Heart right ventricle (tissue), 16 donors: ENCODE measurements at places on chromosomes 6 and 20.

- DNase-seq = no peak
Observed at GRCh38 chr20:20207291-20207690, 155.0 kb downstream of the CFAP61 start.

DNA sequence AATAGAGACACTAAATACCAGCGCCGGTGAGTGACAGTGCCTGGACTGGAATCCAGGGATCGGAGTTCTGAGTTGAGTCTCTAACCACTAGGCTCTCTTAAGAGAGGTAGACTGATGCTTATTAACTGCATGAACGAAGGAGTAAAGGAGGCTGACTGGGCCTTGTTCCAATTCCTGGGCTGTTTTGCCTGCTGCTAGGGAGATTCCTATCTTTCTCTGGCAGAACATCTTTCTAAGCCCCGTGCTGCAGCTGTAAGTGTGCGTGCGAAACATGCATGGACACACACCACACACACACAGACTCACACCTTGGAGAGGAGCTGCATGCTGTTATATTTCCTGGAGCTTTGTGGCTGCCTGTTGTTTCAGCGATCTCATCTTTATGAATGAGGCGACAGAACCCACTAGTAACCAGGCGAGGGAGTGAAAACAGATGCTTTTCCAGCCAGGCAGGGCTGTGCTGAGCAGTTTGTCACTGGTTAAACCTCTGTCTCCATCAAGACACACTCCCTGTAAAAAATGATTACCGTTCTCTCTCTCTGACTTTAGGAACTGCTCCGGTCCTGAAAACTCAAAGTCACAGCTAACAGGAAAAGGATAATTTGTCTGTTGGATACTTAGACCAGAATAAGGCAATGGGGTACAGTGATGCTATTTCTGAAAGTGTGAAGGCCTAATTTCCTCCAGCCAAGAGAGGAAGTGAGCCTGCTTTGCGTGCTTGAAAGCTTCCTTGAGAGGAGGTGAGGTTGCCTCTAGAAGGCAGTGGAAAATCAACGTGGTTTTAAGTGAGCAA lies 157.4 kb upstream of the ZNF217 start:
- DNase-seq = no peak

GRCh38 chr20:34999782-35000181 lies 44.1 kb downstream of the MYH7B start:
- no peak for DNase-seq

- DNase-seq = no peak
Observed at GRCh38 chr20:2942439-2942838, 69.2 kb downstream of the PTPRA start.

DNA sequence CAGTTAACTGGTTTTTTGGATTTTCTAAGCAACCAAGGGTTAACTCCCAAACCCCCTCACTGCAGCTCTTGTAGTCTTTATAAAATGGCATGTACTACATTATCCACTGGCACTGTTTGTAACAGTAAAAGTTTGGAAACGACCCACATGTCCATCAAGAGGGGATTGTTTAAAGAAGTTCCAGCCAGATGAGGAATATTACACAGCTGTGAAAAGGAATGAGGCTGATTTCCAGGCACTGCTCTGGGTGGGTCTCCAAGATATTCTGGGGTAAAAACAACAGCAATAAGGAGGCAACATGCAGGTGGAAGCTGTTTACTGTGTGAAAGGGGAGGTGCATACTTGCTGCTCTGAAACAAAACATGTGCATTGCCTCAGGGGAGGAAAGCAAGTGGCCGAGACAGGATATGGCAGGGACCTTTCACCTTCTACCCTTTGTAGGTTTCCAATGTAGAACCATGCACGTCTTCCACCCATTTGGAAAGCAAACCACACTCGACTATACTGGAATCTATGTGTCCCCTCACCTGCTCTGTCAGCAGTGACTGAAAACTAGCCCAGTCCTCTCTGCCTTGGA lies 51.9 kb downstream of the GRM4 start:
- DNase-seq = no peak

- DNase-seq = no peak
Observed at GRCh38 chr20:54104781-54105180, 34.4 kb upstream of the BCAS1 start.

GRCh38 chr6:121867095-121867494 lies 431.6 kb downstream of the GJA1 start:
- no peak for DNase-seq

DNA sequence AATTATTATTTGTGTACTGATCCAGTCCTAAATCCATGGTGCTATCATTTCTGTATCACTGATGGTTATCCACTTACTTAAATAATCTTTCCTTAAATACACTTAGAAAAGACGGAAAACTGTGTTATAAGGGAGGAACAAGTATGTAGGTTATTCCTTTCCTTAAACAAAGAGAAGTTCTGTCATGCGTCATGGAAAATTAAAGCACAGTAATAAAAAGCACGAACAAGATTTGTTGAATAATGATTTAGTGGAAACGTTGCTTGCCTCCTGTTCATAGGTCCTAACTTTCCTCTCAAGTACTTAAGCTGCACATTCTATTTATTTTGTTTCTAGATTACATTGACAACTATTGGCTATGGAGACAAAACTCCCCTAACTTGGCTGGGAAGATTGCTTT lies 120.4 kb downstream of the KHDC1L start:
- DNase-seq = no peak

DNA sequence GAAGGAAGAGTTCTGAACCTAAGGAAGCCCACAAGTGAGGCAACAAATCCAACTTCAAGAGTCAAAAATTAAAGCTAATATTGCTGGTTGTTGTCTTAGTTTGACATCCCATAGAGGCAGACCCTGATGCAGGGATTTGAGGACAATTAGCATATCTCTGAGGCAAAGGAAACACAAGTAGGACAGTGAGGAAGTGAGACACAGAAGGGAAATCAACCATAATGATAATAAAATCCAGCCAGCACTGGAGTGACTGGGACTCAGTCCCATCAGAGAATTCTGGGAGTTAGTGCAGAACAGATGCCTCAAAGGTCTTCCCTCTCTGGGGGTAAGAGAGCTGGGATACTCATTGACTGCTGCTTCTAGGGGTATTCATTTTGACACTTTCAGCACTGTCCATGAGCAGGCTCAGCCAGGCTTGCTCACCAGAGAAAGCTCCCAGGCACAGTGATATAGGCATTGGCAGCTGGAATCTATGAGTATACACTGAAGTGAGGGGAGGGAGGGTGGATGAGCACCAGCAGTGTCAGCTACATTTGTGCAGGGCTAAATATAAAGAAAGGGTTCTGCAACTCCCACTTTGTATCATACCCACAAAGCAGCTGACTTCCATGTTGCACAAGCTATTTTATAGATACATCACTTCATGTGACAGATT lies 43.4 kb upstream of the SPTLC3 start:
- DNase-seq = no peak

DNA sequence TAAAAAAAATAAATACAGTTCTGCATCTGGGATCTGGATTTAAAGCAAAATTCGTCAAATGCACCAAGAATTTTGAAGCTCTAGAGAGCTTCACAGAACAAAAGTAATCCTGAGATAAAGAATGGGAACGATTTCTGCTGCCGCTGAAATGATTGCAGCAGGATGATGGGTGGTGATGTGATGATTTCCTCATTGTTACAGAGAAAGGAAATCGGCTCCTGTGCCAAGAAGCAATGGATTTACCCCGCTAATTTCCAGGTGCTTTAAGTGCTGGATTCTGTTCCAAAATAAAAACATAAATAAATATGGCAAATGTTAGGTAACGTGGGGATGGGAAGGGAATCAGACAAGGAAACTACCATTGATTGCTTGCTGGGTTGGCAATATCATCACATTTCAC lies 1067.9 kb upstream of the MAP3K7 start:
- no peak for DNase-seq

DNA sequence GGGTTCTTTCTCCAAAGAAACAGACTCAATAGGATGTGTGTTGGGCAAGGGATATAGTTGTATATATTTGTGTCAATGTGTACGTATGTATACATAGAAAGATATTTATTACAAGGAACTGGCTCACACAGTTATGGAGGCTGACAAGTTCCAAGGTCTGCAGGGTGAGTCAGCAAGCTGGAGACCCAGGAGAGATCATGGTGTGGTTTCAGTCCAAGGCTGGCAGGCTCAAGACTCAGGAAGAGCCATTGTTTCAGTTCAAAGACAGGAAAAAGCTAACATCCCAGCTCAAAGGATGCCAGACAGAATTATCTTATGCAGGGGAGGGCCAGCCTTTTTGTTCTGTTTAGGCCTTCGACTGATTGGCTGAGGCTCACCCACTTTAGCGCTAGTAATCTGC lies 89.9 kb upstream of the RALGAPA2 start:
- DNase-seq = no peak

DNA sequence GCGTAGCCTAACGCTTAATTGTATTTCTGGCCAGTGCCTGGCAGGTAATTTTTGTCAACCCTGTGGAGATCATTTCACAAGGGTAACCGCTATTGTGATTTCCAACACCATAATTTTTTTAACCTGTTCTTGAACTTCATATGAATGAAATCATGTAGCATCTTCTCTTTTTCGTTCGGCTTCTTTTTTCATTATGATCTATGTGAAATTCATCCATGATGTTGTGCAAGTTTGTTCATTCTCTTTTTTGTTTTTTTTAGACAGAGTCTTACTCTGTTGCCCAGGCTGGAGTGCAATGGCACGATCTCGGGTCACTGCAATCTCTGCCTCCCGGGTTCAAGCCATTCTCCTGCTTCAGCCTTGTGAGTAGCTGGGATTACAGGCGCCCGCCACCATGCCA lies 42.5 kb upstream of the TGM3 start:
- DNase-seq = no peak

- no peak for DNase-seq
Observed at GRCh38 chr6:133360194-133360593, 119.0 kb downstream of the EYA4 start.

- DNase-seq = no peak
Observed at GRCh38 chr20:62551407-62552323, 75.9 kb upstream of the GATA5 start.

GRCh38 chr20:19466206-19466928 lies 253.9 kb downstream of the SLC24A3 start:
- DNase-seq = no peak

DNA sequence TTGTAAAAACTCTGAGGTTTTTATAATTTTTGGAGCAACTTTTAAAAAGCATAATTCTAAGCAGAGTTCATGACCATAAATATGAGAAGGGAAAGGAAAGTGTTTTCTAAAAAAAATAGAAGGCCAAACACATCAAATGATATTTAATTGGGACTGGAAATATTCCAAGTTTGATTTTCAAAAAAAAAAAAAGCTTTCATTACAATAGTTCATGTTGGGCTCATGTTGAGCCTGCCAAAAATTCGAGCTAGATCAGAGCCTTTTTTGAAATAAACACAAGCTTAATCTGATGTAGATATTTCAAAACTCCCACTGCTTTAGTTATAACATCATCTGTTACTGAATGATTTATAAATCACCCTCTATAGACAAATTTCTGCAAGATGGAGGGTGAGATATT lies 163.4 kb upstream of the DEFB112 start:
- DNase-seq = no peak

DNA sequence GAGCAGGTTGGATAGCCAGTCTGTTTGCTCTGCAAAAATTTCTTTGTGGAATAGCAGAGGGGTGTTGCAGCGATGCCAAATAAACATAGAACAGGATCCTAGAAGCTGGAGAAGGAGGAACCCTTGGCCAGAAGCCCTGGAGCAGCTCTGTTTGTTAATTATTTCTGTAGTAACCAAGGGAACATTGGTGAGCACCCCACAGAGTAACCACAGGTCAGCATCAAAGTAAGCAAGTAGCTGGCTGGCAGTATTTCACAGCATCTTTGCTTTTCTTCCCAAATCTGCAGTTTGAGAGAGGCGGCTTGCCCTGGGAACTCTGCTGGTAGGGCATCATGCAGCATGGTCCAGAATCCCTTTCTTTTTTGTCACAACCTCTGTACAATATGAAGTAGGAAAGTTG lies 12.7 kb upstream of the APMAP start:
- DNase-seq = no peak

GRCh38 chr6:43624786-43625288 lies 4.2 kb downstream of the GTPBP2 start:
- no peak for DNase-seq

- no peak for DNase-seq
Observed at GRCh38 chr6:23611776-23612381, 514.1 kb upstream of the NRSN1 start.
